GM10248 (cell line): ENCODE measurements at places on chromosomes 4 and X.

GRCh38 chrX:630007-630611 lies 482 bp upstream of the SHOX start:
- DNase-seq: no peak

GRCh38 chr4:10722957-10723356 lies 38.4 kb upstream of the CLNK start:
- DNase-seq: peak; percentile 26

DNA sequence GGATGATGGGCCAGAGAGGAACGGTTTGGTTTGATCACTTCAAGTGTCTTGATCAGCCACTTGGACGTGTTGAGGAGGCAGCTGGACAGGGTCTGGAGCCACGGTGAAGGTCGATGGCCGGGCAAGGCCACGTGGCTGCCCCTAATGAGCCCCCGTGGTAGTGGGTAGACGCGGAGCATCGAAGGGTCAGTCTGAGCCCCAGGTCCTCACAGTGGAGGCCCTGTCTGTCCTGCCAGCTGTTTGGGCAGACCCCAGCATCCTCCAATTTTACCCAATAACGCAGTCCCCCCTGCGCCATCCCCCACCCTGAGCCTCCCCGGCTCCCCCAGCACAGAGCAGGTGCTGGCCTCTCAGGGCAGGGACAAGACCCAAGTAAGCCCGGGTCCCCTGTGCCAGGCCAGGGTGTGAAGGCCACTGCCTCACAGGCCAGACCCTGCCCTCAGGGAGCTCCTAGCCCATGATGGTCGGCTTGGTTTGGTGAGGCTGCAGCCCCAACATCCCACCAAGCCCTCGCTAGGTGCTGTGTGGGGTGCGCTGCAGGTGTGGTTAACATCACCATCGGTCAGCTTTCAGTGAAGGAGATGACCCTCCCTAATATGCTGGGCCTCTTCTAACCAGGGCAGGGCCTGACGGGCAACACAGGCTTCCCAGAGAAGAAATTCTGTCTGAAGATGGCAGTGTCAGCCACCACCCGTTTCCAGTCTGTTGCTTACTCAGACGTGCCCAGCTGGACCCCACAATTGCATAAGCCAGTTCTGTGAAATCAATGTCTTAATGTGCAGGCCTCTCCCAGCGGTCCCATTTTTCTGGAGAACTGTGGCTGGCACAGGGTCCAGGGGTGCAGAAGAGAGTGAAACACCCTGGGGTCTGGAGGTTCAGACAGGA lies 40.5 kb upstream of the NKX1-1 start:
- no peak for DNase-seq

DNA sequence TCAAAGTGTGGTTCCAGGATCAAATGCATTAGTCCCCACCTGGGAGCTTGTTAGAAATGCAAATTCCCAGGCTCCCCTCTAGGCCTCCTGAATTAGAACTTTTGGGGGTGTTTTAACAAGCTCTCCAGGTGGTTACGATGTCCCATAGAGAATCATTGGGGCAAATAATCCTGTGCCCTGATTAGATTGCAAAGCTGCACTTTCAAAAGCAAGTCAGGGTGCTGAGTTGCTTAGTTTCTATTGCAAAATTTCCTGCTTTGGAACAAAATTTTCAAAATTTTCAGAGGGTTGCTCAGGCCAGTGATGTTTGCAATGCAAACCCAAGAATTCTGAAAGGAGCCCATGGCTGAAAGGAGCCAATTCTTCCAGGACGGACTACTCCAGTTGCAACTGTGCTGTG lies 71.0 kb downstream of the MGST2 start:
- DNase-seq: no peak

- DNase-seq: no peak
Observed at GRCh38 chr4:99943904-99944437, 2.4 kb downstream of the DNAJB14 start.

GRCh38 chrX:112391313-112391712 lies 288.4 kb downstream of the LHFPL1 start:
- DNase-seq: no peak

GRCh38 chr4:98496152-98496845 lies 162.1 kb downstream of the TSPAN5 start:
- no peak for DNase-seq

DNA sequence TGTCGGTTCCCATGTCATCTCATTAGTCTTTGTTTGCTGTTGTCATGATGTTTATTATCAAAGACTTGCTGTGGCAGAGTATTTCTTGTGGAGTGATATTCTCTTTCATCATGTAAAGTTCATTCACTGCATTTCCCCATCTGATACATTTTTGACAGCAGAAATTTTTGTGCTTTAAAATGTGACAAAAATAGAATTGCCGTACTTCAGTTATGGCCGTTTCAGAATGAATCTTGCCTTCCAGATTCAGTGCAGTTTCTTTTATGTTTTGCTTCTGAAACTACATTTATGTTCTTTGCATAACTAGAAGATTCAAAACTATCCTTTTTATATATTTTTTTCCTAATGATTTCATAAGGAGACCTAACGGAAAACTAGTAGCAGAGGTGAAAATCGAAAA lies 10.0 kb downstream of the CSTF2 start:
- DNase-seq: no peak

DNA sequence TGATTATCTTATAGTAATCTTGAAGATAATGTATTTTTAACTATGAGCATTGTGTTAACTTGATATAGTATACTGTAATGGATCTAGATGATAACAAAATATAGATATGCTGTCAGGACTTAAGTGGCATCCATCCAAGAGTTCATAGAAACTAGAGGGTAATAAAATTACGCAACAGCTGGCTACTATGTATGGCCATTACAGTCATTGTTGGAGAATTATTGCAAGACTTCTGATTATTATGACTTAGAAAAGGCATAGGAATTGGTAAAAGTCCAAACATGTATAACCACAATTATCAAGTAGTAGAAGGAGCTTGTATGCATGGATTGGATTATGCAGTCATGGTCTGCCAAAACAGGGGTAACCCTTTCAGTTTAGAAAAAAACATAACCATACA lies 9.5 kb downstream of the OGT start:
- DNase-seq: no peak

DNA sequence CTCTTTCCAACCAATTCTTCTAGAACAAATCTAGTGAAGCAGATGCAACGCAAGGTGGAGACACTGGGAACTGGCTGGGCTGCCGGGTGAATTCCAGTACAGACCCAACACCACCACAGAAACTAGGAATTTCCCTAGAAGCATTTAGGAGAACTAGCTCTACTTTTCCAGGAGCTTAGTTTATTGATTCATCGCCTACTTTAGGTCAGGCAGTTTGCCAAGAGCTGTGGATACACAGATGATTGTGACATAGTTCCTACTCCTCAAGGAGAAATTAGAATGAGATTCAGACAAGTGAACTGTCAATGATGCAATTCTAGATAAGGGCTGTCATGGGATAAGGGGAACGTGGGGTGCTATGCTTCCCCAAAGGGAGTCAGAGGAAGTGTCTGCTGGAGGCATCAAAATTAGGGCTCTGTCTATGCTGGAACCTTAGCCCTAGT lies 350.0 kb downstream of the CAMK2D start:
- no peak for DNase-seq

DNA sequence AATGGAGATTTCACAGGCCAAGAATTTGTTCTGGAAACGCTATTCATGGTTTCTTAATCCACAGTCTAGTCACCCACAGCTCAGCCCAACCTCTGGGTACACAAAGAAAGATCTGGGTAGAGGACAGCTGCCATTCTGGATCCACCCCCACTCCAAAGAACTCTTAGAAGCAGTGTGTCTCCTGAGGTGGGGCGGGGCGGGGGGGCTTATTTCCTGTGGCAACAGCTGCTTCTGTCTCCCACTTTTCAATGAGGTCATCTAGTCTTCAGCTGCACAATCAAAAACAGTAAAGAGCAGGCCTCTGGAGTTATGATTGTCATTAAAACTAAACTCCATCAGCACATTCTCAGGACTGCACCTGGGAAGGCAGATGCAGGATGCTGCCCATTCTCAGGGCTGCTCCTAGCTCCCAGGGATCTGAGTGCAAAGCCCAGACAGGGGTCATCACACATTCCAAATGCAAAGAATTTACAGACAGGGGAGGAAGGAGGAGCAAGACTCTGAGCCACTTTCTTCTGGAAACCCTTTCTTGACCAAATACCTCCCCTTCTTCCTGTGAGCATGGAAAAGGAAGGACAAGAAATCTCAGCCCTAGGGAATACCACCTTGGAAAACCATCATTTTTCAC lies 207.3 kb downstream of the HS6ST2 start:
- DNase-seq: no peak

- DNase-seq: no peak
Observed at GRCh38 chr4:57710053-57710452, 599.9 kb upstream of the IGFBP7 start.

DNA sequence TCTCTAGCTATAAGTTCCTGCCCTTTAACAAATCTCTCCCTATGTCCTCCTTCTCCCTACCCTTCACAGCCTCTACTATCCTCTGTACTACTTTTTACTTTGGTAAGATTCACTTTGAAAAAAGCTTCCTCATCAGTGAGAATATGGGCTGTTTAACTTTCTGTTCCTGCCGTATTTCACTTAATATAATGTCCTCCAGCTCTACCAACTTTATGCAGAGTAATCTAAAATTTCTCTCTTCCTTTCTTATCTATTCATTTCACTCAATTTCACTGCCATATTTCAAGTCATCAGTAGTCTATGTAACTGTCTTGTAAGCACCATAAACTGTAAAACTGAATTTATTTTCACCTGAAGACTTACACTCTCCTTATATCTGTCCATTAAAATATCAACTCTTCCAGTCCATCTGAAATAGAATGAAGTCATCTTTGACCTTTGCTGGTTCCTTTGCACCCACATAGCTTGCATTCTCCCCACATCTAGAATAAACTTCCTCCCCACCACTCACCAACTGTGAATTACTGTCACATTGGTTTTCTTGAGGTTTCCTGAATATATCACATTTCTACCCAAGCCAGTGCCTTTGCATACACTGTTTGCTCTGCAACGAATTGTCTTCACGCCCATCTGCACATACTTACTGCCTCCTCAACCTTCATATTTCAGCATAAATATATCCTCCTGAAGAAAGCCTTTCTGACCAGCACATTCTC lies 54.6 kb downstream of the ARAP2 start:
- DNase-seq: peak; percentile 26

- no peak for DNase-seq
Observed at GRCh38 chr4:18691431-18692200, 670.1 kb upstream of the LCORL start.

GRCh38 chr4:87838890-87839591 lies 6.3 kb downstream of the MEPE start:
- DNase-seq: peak; percentile 31

DNA sequence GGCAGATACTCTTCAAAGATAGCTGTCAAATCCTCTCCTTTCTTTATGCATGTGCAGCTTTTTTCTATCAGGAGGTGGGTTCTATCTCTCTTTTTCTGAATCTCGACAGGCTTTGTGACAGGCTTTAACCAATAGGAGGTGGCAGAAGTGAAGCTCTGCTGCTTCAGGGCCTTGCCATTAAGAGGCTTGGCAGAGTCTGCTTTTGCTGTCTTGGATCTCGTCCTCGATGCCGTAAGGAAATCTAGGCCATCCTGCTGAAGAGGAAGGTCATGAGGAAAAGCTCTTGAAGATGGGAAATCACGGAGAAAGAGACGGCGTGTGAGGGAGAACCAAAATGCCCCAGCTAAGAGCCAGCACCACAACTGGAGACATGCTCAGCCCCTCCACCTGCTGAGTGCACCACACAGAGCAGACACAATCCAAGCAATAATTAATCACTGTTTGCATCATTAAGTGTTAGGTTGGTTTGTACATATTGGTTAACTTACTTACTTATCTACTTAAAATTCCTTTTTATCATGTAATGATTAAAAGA lies 92.2 kb downstream of the DDIT4L start:
- DNase-seq: no peak

GRCh38 chrX:31706466-31706865 lies 634.6 kb upstream of the FTHL17 start:
- no peak for DNase-seq

DNA sequence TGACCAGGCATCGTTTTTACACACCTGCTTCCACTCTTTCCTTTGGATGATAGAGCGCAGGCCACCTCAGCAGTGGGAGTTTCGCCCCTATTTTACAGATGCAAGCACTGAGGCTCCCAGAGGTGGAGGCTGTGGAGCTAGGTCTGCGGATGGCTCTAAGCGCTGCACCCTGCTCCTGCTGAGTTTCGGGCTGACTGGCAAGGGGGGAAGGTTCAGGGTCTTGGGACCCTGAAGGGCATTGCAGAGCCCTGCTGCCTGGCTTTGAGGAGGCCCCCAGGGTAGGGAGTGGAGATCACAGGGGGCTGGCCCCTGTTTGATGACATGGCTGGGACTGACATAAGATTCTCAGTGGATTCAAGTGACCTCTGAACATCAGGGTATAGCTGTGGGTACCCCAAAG lies 62.8 kb upstream of the NKX1-1 start:
- no peak for DNase-seq

DNA sequence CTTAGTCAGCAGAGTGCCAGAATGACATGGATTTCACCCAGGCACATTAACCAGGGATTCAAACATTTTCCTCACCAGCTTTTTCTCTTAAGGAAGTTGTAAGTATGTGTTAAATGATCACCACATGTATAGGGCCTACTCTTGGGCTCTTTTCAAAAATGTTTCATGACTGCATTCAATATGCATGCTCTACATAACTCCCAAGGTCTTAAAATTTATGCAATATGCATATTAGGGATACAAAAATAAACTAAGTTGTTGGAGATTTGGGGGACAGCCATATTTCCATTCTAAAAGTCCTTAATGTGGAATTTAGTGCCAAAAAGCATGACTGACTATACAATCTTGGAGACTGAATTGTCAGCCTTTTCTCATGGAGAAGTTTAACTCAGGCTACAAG lies 25.0 kb upstream of the TRPC5OS start:
- no peak for DNase-seq

DNA sequence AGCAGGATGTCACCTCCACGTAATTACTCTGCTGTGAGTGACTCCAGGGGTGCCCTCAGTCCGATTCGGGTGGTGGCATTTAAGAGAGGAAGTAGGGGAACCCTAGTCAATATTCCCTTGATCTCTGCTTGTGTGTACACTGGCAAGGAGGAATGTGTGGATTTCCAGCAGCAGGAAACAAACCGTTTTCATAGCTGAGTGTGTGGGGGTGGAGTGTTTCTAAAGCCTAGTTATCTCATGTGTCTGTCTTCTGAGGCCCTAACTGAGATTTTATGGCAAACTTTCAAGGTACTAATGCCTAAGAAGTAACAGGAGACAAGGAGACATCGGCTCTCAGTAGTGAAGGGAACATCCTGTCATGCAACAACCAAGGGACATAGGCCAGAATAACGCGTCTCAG lies 6.6 kb upstream of the CLDN24 start:
- DNase-seq: no peak

GRCh38 chrX:121949041-121949760 lies 901.8 kb downstream of the GLUD2 start:
- DNase-seq: no peak

GRCh38 chrX:68049466-68049865 lies 383.8 kb downstream of the OPHN1 start:
- DNase-seq: no peak

DNA sequence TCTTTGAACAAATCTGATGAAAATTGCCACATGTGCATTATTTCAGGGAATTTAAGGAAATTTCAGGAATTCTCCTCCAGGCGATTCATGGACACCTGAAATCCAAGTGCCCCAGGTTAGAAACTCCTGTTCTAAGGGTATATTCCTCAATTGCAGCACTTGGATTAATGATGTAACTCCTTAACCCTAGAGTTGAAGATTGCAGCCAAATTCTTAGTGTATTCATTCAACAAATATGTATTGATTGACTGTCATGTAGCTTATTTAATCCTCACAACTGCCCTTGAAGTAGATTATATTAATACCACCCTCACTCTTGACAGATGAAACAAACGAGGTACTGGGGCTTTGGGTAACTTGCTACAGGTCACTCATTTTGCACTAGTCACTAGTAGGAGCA lies 11.3 kb downstream of the CETN2 start:
- DNase-seq: no peak
